ENCODE measurements at places on chromosomes 4 and X.
A peak's percentile ranks its signal among the peaks of the same experiment; 100 is the strongest.

- DNase-seq = no peak
Observed at GRCh38 chr4:106671716-106672115, 303.1 kb upstream of the GIMD1 start.

- no peak for DNase-seq
Observed at GRCh38 chrX:3806630-3807029, 93.2 kb upstream of the PRKX start.

DNA sequence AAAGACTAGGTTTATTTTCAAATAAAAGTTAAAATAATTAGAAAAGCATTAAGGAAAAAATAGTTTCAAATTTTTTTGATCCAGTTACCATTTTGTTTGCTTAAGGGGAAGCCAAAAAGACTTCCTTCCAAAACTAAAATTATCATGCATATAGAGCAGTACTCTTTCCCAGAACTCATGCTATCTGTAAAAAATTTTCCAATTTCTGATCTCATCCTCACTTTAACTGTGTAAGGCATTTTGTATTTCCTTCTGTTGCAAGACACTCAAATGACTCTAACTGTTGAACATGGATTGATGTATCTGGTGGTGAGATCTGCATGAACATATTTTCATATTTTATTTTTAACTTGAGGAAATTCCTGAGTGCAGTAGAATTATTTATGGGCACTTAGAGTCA is 150.1 kb downstream of the ADAM29 start:
- no peak for DNase-seq

GRCh38 chrX:97326456-97326855 is 442.7 kb downstream of the RPA4 start:
- DNase-seq = no peak

DNA sequence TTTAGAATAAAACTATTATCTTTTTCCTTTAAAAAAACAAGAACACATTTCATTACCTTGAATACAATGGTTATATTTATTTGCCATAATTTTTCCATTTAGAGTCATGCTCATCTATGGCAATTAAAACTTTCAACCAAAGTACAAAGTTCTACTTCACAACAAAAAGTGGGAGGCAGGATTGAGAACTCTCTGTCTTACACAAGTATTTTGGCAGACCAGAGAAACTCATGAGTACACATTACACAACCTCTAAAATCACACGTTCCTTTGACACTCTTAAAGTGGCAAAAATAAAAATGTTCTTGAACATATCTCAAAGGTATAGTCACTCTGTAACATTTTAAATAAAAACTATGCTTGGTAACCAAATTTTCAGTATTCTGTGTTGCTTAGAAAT is 213.4 kb downstream of the IL15 start:
- no peak for DNase-seq

DNA sequence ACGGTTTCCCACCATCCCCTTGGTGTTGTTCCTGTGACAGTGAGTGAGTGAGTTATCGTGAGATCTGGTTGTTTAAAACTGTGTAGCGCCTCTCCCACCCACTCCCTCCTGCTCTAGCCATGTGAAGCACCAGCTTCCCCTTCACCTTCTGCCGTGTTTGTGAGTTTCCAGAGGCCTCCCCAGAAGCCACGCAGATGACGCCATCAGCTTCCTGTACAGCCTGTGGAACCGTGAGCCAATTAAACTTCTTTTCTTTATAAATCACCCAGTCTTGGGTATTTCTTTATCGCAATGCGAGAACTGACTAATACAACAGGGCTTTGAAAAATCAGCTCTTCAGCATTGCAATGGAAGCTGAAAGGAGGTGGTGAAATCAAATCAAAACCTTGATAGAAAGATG is 50.0 kb downstream of the FGFBP1 start:
- no peak for DNase-seq

DNA sequence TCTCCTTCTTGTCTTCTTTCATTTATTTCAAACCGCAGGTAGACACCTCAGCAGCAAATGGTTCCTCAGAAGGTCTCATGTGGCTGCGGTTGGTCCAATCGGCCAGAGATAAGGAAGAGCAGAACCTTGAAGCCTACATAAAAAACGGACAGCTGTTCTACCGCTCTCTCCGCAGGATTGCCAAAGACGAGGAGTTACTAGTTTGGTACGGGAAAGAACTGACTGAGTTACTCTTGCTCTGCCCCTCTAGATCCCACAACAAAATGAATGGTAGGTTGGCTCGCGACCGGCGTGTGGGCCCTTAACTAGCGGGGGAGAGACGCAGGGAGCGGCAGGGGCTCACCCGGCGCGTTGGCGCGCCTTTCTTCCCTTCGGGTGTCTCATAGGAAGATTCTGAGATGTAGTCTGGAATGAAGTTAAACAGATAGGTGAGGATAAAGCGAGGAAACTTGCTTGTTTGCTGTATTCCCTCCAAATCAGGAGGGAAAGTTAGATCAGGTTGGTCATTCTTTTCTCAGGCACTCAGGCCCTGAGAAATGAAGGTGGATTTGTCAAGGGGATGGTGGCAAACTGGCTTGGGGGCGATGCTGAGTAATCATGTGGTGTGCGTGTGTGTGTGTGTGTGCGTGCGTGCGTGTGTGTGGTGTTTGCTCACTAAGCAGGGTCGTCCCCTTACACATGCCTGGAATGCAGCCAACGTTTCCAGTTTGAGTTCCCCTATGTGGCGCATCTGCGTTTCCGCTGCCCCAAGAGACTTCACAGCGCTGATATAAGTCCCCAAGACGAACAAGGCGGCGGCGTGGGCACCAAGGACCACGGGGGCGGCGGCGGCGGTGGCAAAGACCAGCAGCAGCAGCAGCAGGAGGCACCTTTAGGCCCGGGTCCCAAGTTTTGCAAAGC is 4.2 kb downstream of the PRDM8 start:
- DNase-seq = no peak

GRCh38 chr4:13963601-13964000 is 336.1 kb upstream of the BOD1L1 start:
- DNase-seq = no peak

DNA sequence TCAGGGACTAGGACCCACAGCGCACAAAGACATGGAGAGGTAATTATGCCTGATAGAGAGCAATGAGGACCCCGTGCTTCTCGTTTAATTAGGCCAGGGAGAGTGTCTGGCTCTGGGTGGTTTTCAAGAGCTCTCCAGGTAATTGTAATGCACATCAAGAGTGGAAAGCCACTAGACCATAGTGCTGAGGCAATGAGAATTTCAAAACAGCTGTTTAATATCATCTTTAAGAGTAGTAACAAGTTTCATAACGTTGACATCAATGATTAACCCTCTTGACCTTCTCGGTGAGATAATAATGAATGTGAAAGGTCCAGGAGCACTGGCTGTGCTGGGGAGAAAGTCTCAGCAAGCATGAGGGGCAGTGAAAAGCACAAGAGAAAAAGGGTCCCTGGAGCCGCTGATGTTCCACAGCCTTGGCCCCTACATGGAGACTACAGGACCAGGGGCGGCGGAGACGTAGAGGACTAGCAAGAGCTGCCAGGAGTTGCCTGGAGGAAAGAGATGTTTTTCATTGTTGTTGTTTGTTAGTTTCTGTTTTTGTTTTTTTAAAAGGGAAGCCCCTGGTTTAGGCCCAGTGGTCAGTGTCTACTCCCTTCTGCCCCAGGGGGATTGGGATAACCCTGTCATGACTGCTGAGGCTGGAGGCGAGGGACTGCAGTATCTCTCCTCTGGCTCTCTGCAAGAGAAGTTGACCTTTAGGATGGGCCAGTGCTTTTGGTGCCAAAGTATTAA is 14.8 kb upstream of the CXCR3 start:
- no peak for DNase-seq

DNA sequence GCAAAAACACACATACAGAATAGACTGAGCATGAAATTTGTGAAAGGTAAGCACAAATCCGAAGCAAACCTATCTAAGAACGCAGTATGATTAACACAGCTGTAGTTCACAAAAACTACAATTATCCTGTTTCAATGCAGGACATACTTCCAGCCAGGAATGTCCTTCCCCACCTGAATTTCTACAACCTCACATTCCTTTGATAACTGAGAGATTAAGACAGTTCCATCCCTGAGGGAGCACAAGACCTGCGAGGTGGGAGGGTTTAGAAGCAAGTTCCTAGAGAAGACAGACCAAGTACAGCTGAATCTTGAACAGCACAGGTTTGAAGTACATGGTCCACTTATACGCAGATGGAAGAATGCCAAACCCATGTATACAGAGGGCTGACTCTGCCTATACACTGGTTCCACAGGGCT is 10.6 kb downstream of the ABCG2 start:
- DNase-seq = no peak

DNA sequence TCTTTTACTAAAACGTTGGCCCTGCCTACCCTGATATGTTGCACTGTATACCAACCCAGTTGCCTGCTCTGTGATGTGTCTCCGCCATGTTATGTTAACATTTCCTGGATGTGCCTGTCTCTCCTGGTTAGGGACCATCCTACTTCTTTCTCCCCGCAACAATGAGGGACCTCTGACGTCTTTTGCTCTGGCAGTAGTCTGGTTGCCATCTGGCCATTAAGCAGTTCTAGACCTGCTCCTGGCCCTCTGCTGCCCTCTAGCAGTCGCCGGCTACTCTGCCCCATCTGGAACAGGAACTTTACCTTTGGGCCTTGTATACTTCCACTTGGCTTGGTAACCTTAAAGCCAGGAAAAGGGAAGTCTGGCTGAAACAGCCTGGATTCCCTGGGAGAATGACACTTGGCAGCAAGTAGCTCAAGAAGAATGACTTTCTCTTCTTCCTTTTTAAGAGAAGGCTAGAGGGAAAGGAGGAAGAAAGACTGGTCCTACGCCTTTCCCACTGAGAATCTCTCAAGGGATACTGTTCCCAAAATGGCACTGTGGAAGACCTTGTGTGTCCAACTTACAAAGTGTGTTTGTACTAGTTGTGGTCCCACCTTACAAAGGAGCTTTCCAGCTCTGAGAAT is 63.5 kb downstream of the GPC3 start:
- DNase-seq = peak; percentile 84

DNA sequence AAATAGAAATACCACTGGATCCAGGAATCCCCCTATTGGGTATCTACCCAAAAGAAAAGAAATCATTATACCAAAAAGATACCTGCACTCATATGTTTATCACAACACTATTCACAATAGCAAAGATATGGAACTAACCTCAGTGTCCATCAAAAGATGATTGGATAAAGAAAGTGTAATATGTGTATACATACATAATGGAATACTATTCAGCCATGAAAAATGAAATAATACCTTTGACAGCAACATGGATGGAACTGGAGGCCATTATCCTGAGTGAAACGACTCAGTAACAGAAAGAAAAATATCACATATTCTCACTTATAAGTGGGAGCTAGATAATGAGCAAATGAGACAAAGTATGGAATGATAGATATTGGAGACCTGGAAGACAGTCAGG is 74.2 kb upstream of the TLR3 start:
- no peak for DNase-seq

DNA sequence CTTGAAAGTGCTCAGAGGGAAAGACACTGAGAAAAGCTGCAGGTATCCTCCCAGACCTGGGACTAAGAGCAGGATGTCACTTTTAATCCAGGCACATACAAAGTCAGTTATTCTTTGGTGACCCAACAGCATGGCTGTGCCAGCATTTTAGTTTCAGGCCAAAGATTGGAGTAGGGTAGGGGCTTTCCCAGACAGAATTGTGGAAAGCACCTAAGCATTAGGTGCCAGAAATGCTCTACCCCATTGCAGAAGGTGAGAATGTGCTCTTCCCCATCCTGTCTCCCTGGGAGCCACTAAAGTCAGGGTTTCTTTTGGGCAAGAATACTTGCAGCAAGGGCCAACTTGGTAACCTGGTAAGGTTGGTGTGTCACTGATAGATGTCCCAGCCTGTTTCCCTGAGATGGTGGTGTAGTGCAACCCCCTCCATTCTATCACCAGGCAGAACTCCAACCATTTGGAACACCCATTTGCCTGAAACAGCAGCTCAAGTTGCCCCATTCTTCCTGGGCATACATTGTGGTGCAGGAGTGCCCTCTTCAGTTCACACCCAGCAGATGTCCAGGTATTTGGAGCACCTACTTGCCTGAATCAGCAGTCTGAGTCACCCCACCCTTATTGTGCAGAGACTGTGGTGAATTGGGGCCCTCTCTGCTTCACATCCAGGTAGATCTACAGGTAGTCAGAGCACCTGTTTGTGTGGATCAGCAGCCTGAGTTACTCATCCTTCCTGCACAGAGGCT is 183.5 kb downstream of the ZC4H2 start:
- DNase-seq = no peak

DNA sequence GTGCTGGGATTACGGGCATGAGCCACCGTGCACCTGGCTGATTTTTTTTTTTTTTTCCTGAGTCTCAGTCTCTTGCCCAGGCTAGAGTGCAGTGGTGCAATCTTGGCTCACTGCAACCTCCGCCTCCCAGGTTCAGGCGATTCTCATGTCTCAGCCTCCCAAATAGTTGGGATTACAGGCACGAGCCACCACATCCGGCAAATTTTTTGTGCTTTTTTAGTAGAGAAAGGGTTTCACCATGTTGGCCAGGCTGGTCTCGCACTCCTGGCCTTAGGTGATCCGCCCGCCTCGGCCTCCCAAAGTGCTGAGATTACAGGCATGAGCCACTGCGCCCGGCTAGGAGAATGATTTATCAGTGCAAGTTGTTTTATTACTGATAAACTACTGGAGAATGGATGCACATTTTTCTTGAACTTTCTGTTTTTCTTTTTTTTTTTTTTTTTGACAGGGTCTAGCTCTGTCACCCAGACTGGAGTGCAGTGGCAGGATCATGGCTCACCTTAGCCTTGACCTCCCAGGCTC is 39.7 kb upstream of the DHRSX start:
- DNase-seq = no peak

GRCh38 chrX:131837325-131837724 is 185.8 kb upstream of the STK26 start:
- DNase-seq = no peak

- no peak for DNase-seq
Observed at GRCh38 chr4:181959121-181959520, 284.1 kb upstream of the TENM3 start.

DNA sequence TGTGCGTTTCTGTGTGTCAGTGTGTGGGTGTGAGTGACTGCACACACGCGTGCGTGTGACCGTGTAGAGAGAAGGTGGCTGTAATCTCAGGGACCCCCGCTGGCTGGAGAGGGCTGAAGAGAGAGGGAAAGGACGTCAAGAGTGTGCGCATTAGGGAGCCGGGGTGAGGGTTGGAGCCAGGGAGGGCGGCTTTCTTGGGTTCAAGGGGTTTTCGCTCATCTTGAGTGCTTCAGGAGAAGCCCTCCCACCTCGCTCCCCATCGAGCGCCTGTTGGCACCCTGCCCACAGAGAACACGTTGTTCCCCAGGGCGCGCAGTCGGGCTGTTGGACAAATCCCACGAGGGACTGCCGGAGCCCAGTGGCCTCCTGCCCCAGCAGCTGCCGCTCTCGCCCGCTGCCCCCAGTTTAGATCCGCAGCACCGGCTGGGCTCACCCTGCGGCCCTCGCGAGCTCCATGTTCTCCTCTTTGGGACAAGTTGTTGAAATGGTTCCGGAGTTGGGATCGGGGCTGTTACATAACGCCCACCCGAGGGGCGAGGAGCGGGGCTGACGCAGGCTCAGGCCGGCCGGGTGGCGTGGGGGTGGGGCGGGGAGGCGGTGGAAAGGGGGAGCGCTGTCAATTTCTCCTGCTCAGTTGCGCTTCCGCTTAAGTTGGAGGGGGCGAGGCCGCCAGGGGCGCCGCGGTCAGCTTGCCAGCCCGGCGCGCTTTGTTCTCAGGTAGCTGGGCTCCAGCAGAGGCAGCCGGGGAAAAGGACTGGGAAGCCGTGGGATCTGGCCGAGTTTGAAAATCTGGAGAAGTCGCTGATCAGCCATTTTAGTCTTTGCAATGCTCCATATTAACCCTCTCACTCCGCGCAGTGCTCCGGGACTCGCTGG is 1.6 kb downstream of the GRIA2 start:
- DNase-seq = no peak

- peak; percentile 79 for DNase-seq
Observed at GRCh38 chr4:140152013-140152703, 1.8 kb downstream of the MAML3 start.

- no peak for DNase-seq
Observed at GRCh38 chr4:142110136-142110535, 473.8 kb downstream of the IL15 start.
